ENCODE measurements at places on chromosomes 4 and X.

DNA sequence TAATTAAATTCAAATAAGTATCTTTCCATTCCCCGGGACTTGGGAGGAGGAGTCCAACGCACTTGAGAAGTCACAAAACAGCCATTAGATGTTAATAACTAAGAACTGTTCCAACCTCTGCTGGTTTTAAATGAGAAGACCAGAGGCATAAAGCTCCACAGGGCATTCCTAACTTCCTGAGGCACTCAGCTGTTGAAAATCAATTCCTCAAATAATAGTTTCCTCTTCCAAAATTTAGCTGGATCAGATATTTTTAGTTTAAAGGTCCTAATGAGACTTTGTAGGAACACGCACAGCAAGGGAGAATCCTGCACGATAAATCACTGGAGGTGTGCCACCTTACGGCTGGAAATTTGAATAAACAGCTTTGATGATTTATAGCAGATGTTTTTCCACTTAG lies 504.3 kb upstream of the ZFP42 start:
- H3K4me3 ChIP-seq = no peak overlapping the region
- no peaks in the 10 kb centered on the region for H3K36me3 ChIP-seq
- no peaks in the 10 kb centered on the region for H3K4me1 ChIP-seq
- no peak for DNase-seq
- no peak overlapping the region for H3K27ac ChIP-seq

GRCh38 chr4:173420801-173421200 lies 21.9 kb upstream of the SCRG1 start:
- no peaks in the 10 kb centered on the region for H3K27me3 ChIP-seq
- H3K4me3 ChIP-seq = no peak overlapping the region
- DNase-seq = no peak

GRCh38 chrX:67100031-67100884 lies 443.6 kb upstream of the AR start:
- no peak overlapping the region for H3K4me3 ChIP-seq
- no peaks in the 10 kb centered on the region for H3K27me3 ChIP-seq
- H3K4me1 ChIP-seq = no peaks in the 10 kb centered on the region
- H3K36me3 ChIP-seq = no peaks in the 10 kb centered on the region
- no peak overlapping the region for H3K27ac ChIP-seq

GRCh38 chr4:83548151-83548905 lies 12.4 kb downstream of the GPAT3 start:
- no peaks in the 10 kb centered on the region for H3K4me1 ChIP-seq
- H3K4me3 ChIP-seq = no peak overlapping the region
- DNase-seq = peak; percentile 68
- no peaks in the 10 kb centered on the region for H3K27me3 ChIP-seq

DNA sequence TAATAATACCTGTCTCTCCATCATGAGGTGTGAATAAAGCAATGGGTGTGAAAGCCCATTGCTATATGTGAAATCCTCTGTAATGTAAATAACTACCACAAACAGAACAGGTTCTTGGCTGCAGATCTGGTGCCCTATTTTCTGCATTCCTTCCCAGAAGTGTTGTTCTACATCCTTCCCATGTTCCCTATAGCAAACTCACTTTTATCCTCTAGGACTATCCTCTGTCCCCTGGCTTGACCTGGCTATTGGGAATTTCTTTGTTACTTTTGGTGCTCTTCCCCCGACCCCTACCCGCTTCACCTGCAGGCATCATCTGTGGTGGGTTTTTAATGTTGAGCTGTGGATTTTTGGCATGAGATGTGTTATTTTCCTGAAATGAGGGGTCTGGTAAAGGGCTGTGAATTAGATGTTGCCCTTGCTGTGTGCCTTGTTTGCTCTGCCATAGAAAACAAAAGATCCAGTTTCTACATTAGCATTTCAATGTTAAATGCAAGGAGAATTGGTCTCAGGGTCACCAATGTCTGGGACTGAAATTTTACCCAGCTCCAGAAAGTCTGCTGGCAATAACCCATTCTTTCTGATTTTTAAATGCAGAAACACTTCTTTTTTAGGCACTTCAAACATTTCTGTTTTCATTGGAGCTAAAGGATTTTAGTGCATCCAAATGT lies 13.6 kb upstream of the FREM3 start:
- no peak for DNase-seq
- no peaks in the 10 kb centered on the region for H3K27me3 ChIP-seq
- H3K27ac ChIP-seq = no peak overlapping the region
- H3K4me3 ChIP-seq = no peak overlapping the region
- no peaks in the 10 kb centered on the region for H3K4me1 ChIP-seq

DNA sequence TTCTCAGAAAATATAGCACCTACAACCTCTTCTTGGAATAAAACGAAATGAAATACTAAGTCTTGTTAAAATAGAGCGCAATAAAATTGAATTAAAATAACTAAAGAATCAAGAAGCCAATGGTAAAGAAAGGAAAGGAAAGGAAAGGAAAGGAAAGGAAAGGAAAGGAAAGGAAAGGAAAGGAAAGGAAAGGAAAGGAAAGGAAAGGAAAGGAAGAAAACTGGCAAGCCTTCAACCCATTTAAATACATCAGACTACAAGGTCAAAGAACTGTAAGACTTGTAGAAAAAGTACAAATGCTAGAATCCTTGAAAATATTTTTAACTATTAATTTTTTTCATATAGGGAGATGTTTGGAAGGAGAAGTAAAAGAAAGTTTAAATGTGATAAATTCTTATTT lies 372.1 kb downstream of the IQCM start:
- H3K27me3 ChIP-seq = no peaks in the 10 kb centered on the region
- no peaks in the 10 kb centered on the region for H3K36me3 ChIP-seq
- no peak overlapping the region for H3K27ac ChIP-seq

DNA sequence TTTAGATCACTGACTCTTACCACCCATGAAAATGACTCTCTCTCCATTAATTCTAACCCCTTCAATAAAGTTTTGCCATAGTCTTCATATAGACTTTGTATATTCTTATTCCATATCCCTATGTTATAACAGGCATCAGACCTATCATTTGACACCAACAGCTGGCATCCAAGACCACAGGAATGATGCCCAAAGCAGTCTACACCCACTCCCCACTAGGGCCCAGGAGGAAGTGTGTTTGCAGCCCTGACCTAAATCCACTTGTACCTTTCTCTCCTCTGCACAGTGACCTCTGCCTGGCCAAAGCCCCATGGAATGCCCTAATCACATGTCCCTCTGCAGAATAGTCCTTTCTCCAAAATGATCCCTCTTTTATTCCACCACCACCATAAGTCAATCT lies 219.2 kb downstream of the CBR4 start:
- DNase-seq = no peak
- H3K36me3 ChIP-seq = no peaks in the 10 kb centered on the region
- no peaks in the 10 kb centered on the region for H3K27me3 ChIP-seq
- no peak overlapping the region for H3K4me3 ChIP-seq
- H3K4me1 ChIP-seq = no peaks in the 10 kb centered on the region

GRCh38 chr4:156303708-156304107 lies 350.0 kb upstream of the CTSO start:
- no peak overlapping the region for H3K27ac ChIP-seq
- no peak overlapping the region for H3K4me3 ChIP-seq
- no peaks in the 10 kb centered on the region for H3K36me3 ChIP-seq
- H3K27me3 ChIP-seq = no peaks in the 10 kb centered on the region
